SK-MEL-5 (cell line): ENCODE measurements at places on chromosomes 7 and 10. TPM values are rescaled to one million over a fixed set of nuclear protein-coding genes. Genes with fewer than 3 reads are reported as not detected.

DNA sequence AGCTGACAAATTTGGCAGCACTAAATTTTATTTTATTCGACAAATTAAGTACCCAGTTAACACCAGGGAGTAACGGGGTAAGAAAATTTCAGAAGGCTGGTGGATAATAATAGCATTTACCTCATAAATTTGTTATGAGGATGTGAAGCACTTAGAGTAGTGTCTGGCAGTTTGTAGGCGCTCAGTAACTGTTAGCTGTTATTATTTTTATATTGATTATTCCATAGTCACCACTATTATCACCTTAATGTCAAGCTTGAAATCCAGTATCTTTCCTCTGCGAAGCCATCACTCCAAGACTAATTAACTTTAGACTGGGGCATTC lies 563 bp upstream of the COA1 start:
- no peak for DNase-seq

GRCh38 chr10:6200734-6201515 lies 1.8 kb upstream of the PFKFB3 start:
- no peak for DNase-seq

DNA sequence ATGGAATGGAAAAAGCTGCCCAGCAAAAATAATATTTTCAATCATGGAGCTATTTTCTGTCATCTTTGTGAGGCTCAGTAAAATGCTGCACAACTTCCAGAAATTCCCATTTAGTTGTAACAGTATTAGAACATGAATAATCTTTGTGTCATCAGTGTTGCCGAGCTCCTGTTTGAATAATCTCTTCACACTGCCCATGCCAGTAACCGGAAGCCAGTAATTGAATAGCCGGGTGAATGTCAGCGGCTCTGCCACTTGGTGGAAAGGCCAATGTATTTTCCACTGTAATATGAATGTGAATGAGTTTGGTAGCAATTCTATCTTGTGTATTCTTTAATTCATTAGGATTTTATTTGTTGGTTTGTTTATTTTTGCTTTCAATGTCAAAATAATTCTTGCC lies 172.5 kb upstream of the INSYN2A start:
- no peak for DNase-seq

GRCh38 chr7:11701829-11702560 lies 130.0 kb downstream of the THSD7A start:
- DNase-seq, result no peak

DNA sequence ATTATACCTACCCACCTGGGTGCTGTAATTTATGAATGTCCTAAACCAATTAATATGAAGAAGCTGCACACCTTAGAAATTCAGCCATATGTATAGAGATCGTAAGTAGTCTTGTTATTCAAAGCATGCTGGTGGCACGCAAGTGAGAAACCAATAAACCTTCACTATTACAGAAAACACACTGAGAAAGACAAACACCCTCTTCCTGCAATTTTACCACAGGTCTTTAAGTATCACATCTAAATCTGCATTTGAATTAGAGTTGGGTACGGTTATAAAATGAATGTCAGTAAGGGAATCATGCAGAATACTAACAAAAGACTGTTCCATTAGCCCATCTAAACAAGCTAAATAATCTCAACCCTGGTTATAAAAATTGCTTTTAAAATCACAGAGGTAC lies 33.8 kb downstream of the CCNJ start:
- no peak for DNase-seq

DNA sequence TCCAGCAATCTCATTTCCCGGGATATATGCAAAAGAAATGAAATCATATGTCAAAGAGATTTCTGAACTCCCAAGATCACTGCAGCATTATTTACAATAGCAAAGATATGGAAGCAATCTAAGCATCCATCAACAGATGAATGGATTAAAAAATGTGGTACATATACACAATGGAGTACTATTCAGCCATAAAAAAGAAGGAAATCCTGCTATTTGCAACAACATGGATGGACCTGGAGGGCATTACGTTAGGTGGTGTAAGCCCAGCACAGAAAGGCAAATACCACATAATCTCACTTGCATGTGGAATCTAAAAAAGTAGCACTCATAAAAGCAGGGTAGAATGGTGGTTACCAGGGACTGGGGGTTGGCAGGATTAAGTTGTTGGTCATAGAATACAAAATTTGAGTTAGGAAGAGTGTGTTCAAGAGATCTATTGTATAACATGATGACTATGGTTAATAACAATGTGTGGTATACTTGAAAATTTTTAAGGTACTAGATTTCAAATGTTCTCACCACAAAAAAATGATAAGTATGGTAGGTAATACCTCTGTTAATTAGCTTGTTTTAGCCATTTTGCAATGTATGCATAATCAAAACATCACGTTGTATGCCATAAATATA lies 32.9 kb upstream of the EIF5AL1 start:
- DNase-seq, result no peak

GRCh38 chr10:125605167-125605566 lies 77.8 kb downstream of the TEX36 start:
- DNase-seq, result no peak

- no peak for DNase-seq
Observed at GRCh38 chr7:101598986-101599771, 29.9 kb downstream of the MYL10 start.

- DNase-seq, result no peak
Observed at GRCh38 chr7:131369354-131369753, 41.7 kb downstream of the MKLN1 start.

- DNase-seq, result no peak
Observed at GRCh38 chr7:134995239-134996096, 9.2 kb downstream of the AGBL3 start.

DNA sequence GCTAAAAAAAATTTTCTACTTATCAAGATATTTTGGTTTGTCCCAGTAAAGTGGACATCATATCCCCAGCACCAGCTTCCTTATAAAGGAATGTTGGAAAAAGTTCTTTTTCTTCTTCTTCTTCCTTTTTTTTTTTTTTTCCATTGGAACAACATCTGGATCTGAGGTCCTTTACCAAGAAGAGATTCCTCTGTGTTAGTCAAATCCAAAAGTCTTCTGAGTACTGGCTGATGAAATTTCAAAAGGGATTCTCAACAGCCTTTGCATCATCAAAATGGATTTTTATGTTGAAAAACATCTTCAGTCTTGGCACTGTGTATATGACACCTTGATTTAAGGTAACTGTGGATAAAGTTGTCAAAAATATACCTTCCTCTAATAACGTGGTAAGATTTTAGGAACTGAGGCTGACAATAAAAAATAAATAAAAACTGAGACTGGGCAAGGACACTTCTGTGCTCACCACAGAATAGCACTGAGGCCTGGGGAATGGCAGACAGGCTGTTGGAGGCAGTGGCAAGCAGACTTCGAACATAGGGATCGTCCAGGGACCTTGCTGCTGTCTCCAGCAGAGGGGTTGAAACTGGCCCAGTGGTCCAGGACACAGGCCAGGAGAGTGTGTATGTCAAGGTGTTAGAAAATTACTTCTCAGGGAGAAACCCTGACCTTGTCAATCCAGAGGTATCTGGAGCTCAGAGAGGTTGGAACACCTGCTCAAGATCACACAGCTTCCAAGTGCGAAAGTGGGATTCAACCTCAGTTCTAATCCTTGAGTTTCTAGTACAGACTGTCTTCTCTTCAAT lies 130.4 kb downstream of the PTPN20 start:
- DNase-seq, result no peak

DNA sequence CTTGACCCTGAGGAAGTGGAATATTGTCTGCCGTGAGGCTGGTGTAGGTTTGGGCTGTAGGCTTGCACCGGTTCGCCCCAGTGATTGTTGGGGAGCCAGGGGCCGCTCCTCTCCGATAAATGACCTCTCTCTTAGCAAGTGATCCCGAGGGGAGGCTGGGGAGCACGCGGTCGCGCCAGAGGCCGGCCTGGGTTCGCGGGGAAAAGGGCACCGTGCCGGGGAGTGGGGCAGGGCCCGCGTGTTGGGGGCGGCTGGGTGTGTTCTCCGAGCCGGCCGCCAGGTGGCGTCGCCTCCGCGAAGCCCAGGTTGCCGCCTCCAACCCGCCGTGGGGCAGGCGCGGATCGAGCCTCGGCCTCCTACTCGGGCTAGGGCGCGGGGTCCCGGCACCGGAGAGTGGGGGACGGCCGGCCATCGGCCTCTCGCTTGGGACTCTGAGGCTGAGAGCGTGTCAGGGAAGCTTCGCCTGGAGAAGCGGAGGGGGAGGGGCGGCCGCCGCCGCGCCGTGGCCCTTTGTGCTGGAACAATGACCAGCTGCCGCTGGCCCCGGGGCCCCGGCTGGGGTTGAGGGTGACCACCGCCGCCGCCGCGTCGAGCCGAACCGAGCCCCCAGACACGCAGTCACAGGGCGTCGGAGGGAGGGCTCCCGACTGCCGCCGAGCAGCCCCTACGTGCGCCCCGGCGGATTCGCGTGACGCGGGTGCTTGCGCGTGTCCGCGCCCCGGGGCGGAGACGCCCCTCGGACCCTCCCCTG lies 442 bp upstream of the LZTS2 start:
- DNase-seq, result peak; percentile 56

DNA sequence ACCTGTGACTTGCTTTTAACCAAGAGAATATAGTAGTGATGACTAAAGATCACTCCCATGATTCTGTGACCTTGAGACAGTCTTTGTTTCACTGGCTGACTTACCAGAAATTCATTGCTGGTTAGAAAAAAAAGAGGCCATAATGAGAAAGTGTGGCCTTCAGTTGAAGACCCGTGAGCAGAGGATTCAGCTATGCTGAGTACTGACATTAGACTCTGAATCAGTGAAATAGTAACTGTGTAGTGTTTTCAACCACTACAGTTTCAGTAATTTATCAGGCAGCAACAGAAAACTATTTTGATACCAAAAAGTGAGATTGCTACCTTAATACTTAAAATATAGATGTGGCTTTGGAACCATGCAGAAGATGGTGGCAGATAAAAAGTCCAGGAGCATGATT lies 298.0 kb upstream of the KCND2 start:
- peak; percentile 50 for DNase-seq

GRCh38 chr7:17746020-17746530 lies 194.2 kb downstream of the SNX13 start:
- no peak for DNase-seq

GRCh38 chr7:43495572-43495971 lies 87.3 kb upstream of the STK17A start:
- DNase-seq, result no peak

DNA sequence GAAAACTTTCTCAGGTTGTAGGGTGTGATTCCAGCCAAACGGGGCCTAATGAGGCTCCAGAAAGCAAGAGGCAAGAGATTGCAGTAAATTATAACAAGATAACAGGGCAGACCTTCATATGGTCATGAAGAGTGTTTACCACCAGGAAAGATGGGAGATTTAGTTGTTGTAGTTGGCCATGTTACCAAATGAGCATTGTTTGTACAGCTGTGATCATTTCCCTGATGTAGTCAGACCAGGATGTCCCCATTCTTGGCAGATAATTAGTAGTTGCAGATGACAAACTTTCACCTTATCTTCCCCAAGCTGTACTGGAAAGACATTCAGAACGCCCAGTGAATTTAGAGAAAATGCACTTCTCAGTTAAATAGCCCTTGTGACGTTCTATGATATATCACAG lies 630.8 kb downstream of the ANKRD7 start:
- no peak for DNase-seq

- no peak for DNase-seq
Observed at GRCh38 chr10:44716470-44717015, 194.6 kb upstream of the TMEM72 start.

ACSL5 gene
- total RNA-seq, result 0.11 and 0.26 TPM in 2 replicates

CPEB3 gene
- 0.29 and 0.58 TPM in 2 replicates for total RNA-seq

CCDC3 gene
- 0.19 and 0.42 TPM in 2 replicates for total RNA-seq

KIF11 gene
- total RNA-seq, result 16.3 and 19.2 TPM in 2 replicates

CALML5 gene
- not detected in 2 replicates for total RNA-seq

ZPBP gene
- not detected in 2 replicates for total RNA-seq
